Amniotic epithelial cell (primary cell): ENCODE measurements at places on chromosomes 5 and 9.

DNA sequence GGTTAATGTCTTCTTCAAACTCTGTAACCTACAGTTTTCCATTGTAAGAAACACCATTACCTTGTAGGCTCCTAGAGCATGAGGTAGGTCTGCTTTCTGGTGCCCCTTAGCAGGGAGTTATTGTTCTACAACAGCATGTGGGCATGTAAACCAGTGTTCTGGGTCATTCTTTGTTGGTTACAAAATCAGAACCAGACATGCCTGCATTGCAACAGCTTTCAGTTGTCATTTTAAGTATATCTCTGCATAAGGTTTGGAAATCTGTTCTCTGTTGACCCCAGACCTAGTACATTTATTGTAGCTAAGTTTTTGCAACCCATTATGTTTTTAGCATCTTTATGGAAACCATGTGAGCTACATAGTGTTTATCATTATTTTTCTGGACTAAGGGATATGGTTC, 10.9 kb downstream of the RGMB start:
- DNase-seq: peak; percentile 47

GRCh38 chr5:103624035-103624480, 61.5 kb upstream of the NUDT12 start:
- DNase-seq: peak; percentile 90

DNA sequence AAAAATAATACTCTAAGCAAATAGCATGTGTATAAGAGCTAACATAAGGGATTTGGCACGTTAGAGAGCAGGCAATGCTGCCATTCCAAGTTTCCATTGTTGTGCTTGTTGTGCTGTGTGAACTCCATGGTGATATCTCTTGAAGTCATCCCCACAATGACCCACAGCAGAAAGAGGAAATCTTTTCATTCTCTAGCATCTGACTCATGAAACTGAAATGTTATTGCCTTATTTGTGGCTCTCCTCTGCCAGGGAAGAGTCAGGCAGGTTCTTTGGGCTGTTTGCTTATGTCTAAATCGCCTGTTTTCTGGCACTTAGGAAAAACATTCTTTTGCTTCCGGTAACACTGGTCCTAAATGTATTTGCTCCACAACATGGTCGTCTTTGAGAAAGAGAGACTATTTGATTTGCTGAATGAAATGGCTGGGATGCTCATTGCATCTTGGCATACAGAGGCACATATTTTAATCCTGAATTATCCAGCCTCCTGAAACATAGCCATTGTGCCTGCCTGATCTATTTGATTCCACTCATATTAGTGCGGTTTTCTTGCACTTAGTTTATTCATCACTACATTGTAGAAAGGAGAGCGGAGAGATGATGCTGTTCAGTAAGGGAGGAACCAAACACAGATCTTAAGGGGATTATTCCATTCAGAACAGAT, 188.8 kb downstream of the CSNK1G3 start:
- peak; percentile 98 for DNase-seq

- no peak for DNase-seq
These were observed 364.1 kb upstream of the CCNH start for GRCh38 chr5:87776785-87777184.

- DNase-seq: no peak
These were observed 20.4 kb downstream of the FOXE1 start for GRCh38 chr9:97873425-97873824.

GRCh38 chr5:59041355-59041754, 458.5 kb downstream of the RAB3C start:
- no peak for DNase-seq
